H1 (cell line): ENCODE measurements at places on chromosomes 11 and 22. TPM values are rescaled to one million over a fixed set of nuclear protein-coding genes. Genes with fewer than 3 reads are reported as not detected.

DNA sequence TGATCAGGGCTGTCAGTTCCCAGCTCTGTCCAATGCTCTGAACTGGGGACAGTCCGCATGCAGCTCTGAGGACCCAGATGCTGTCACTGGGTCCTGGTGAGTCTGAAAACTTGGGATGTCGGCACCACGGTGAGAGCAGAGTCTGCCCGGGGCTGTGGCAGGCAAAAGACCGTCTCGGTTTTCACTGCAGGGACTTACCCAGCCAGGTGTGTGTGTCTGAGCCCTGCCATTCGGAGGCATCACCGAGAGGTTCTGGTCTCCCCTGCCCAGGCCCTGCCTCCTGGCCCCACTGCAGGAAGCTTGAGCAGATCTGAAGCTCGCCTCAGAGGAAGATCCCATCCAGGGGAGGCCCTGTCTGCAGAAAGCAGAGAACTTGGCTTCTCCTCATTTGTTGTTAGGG is 5.2 kb downstream of the TP53AIP1 start:
- DNase-seq = no peak

DNA sequence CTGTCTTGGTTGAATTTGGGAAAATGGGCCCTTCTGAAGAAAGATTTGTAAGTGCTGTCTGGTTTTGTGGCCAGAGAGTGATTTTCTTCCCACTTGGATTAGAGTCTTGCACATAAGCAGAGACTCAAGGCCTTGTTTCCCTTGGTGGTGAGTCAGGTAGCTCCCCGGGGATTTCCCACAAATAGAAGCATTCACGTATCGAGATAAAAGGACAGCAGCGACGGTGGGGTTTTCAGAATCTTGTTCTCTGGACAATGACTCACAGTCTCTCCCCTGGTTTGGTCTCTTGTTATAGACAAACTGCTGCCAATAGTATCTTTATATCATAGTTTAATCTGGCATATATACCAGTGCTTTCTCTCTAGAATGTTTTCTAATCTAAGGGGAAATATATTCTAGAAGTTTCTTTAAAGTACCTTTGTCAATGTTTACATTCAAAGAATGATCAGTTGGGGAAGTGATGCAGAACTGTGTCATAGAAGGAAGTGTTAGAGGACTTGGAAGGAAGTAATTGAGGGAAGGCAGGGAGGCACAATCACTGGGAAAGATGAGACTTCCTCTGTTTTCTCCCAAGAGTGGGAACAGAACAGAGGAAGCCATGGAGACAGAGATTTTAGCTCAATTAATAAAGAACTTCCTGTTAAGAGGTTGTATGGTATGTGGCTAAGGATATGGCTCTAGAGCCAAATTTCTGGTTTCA is 18.1 kb downstream of the POLA2 start:
- no peak for DNase-seq

Gene CCDC81
- 0.20 and 0.30 TPM in 2 replicates for polyA plus RNA-seq

Gene NXPE1
- not detected in 2 replicates for polyA plus RNA-seq
